ENCODE measurements at places on chromosomes 3 and 15. TPM values are rescaled to one million over a fixed set of nuclear protein-coding genes. Genes with fewer than 3 reads are reported as not detected.

ST8SIA2 gene
- total RNA-seq: not detected

DNA sequence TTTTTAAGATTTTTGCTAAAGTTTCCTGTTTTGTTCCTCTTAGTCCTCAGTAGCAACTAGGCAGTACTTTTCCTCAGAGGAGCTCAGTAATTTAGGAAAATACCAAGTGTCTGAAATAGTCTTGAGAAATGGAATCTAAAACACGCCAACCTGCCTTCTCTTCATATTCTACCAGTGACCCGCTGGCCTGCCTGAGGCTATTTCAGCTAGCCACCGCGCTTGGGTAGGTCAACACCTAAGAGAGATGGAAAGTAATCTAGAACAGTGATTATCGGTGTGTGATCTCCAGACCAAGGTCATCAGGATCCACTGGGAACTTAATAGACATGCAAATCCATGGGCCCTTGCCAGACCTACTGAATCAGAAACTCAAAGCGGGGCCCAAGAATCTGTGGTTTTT, 7.5 kb downstream of the LCTL start:
- no peak overlapping the region for H3K4me3 ChIP-seq
- no peaks in the 10 kb centered on the region for H3K36me3 ChIP-seq
- H3K27me3 ChIP-seq: no peaks in the 10 kb centered on the region
- H3K27ac ChIP-seq: no peak overlapping the region
- no peak for DNase-seq
- no peaks in the 10 kb centered on the region for H3K4me1 ChIP-seq

LRRC34 gene
- 3.3 TPM for total RNA-seq

DNA sequence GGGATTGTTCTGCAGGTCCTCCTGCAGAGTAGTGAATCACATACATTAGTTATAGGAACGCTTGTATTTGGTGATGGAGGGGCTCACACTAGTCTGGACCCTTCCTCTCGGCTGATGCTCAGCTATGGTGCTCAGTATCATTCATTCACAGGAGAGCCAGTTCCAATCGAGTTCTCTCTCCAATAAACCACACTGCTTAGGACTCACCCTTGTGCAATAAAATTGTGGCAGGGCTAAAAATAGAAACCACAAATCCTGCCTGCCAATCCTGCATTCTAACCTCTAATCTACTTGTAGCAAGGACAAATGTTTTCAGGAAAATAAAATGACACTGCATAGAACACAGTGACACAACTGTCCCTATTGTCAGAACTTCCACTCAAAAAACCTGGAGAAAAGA, 138.4 kb upstream of the TBL1XR1 start:
- H3K36me3 ChIP-seq: no peaks in the 10 kb centered on the region
- H3K27me3 ChIP-seq: no peaks in the 10 kb centered on the region
- H3K4me3 ChIP-seq: no peak overlapping the region
- peaks cover 7% of the 10 kb centered on the region for H3K4me1 ChIP-seq

XCR1 gene
- total RNA-seq: not detected

GRCh38 chr15:70025413-70026296, 72.1 kb downstream of the TLE3 start:
- no peaks in the 10 kb centered on the region for H3K36me3 ChIP-seq
- H3K4me3 ChIP-seq: no peak overlapping the region
- no peaks in the 10 kb centered on the region for H3K27me3 ChIP-seq

GPR149 gene
- not detected for total RNA-seq
